Activated CD4-positive, alpha-beta T cell treated with anti-CD3 and anti-CD28 coated beads for 36 hours (primary cell): ENCODE measurements at places on chromosomes 6 and 20.

DNA sequence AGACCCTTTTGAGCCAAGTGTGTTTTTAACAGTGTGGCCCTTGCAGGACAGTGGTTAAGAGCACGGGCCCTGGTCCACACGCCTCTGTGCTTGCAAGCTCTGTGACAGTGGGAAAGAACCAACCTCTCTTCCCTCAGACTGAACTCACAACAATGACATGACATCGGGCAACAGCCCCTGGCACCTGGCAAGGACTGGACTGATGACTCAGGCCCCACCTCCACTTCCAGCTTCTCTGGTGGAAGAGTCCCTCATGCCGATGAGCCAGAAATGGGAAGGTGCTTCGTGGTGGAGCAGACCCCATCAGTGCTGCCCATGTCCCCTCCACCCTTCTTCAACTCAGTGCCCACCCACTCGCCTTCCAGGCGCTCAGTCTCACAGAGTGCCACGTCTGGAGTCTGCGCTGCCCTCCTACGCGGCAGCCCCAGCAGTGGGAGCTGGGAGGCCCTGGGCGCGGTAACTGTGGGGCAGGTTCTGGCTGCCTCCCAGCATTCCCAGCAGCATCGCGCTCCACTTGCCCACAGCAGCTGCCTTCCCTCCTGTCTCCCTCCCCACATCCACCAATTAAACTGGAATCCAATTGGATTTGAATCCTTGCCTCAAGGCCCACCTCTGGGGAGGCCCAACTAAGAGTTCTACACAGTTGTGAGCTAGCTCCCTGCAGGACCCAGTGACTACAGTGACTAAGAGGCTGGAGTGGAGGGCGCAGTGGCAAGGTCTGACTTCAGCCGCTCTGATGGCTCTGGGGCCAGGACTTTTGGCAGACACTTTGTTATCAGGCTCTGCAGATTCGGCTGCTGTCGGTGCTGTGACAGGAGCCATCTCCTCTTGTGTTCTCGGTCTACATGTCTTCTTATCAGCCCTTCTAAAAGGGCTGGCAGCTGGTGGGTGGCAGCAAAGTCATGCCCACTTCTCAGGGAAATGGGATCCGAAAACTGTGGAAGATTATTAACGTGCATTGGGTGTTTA lies 156.8 kb upstream of the MLN start:
- no peak for DNase-seq

- DNase-seq = no peak
Measured at GRCh38 chr20:41418739-41419293, 52.2 kb upstream of the EMILIN3 start.

DNA sequence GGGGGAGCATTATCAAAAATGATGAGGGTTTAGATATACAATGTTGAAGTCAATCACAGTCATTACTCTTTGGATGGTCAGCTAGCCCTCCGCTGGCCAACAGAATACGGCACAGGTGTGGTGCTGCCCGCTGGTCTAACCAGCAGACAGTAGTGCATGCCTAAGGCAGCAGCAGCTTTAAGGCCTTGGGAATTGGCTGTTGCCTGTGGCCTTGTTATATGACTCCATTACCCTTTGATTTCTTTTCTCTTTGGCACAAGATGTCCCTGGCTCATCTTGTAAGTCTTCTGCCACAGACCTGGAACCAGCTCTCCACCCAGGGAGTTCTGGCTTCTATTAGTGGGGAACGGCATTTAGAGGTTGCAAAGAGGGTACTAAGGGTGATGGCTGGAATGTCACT lies 110.2 kb downstream of the WDR27 start:
- DNase-seq = no peak

- DNase-seq = no peak
Measured at GRCh38 chr6:122363769-122364483, 35.5 kb upstream of the HSF2 start.

DNA sequence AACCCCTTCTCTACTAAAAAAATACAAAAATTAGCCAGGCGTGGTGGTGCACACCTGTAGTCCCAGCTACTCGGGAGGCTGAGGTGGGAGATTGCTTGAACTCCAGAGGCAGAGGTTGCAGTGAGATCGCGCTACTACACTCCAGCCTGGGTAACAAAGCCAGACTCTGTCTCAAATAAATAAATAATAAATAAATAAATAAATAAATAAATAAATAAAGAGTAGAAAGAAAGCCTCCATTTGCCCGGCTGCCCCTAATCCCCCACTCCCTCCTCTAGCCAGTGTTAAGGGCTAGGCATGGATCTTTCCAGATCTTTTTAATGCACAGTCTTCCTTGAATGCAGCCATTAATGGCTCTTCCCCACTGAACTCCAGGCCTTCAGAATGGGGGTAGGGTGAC lies 3.2 kb downstream of the PNPLA1 start:
- no peak for DNase-seq

- DNase-seq = no peak
Measured at GRCh38 chr6:30361661-30362060, 16.7 kb downstream of the RPP21 start.

GRCh38 chr20:33796263-33796906 lies 14.8 kb upstream of the CHMP4B start:
- no peak for DNase-seq
